ENCODE measurements at places on chromosomes 7 and 10.

DNA sequence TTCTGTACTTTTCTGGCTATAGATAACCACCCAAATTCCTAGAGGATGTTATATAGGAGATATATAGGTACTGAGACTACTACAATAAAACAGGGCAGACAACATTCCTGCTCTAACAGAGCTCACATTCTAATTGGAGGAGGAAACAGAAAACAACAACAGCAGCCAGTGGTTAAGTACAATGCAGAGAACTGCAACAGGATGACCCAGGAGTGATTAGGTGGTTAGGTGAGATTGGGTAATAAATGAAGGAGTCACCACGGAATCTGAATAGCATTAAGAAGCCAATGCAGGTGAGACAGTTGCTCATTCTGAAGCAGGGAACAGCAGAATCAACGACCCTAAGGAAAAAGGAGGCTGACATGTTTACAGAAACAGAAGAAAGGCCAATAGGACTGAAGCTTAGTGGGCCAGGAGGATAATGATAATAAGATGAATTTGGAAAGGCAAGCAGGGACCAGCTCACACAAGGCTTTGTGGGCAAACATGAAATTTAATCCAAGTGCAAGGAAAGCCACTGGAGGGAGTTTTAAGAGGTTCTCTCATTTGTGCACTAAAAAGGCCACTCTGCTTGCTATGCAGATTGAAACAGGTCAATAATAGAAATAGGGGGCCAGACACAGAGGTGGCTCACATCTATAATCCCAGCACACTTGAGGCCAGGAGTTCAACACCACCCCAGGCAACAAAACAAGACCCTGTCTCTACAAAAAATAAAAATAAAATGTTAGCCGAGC, 16.9 kb upstream of the REEP3 start:
- DNase-seq, result no peak

GRCh38 chr7:28862595-28863272, 95.4 kb downstream of the TRIL start:
- DNase-seq, result no peak

DNA sequence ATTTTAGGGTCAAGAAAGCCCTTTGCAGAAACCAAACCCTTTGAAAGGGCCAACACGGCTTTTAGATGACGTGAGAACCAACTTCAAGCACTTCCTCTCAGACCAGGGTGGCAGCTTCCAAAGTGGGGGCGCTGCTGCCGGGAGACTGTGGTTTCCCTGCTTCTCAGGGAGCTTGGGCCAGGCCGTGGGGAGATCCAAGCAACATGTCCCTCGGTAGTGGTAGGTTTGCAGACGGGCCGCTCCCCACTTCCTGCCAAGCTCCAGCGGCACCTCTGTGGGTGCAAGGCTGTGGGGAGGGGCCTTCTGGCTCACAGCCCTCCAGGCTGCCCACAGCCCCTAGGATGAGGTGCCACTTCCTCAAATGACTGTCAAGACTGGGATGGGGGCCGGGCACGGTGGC, 132.4 kb downstream of the FAM53B start:
- DNase-seq, result no peak

DNA sequence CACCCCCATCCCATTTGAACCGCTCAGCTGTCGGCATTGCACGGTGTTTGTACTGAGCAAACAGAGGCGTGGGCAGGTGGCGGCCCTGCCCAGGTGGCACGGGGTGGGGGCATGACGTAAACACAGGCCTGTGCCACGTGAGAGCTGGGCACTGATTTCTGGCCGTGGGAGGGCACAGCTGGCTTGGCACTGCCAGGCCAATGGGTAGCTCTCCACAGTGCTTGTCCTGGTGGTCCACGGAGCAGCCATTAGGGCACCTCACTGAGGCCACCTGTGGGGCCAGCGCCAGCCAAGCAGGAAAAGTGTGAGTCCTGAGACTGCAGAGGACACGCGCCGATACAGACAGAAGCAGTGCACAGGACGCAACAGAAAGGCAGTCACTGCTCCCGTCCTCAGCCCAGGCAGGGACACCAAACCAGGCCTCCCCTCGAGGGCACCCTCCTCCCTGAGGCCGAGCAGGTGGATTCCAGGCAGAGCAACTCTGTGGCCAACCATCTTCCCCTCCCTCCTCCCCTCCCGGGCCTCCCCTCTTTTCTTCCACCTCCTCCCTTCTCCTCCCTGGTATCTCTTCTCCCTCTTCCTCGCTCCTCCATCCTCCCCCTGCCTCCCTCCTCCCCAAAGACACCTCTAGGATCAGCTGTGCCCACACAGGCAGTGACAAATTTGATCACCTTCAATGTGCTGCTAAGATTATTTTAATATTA, 258.7 kb downstream of the ELFN1 start:
- DNase-seq, result no peak

GRCh38 chr10:35503578-35503977, 101.6 kb upstream of the GJD4 start:
- DNase-seq, result peak; percentile 80

DNA sequence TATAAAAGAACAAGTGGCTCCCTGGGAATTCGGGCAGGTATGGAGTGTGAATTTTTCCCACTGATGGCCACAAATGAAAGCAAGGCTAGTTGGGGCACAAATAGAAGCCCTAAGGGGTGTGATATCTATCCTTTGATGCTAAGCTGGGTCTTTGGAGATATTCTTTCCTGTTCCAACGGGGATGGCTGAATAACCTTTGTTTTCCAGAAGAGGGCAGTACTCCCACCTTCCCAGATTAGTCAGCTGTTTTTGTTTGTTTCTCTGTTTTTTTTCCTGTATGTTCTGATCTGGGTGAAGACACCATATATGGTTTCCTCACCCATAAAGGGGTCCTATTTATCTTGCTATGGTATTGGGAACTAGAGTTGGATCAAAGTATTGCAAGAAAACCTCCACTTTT, 947.7 kb upstream of the SORCS1 start:
- DNase-seq, result no peak

DNA sequence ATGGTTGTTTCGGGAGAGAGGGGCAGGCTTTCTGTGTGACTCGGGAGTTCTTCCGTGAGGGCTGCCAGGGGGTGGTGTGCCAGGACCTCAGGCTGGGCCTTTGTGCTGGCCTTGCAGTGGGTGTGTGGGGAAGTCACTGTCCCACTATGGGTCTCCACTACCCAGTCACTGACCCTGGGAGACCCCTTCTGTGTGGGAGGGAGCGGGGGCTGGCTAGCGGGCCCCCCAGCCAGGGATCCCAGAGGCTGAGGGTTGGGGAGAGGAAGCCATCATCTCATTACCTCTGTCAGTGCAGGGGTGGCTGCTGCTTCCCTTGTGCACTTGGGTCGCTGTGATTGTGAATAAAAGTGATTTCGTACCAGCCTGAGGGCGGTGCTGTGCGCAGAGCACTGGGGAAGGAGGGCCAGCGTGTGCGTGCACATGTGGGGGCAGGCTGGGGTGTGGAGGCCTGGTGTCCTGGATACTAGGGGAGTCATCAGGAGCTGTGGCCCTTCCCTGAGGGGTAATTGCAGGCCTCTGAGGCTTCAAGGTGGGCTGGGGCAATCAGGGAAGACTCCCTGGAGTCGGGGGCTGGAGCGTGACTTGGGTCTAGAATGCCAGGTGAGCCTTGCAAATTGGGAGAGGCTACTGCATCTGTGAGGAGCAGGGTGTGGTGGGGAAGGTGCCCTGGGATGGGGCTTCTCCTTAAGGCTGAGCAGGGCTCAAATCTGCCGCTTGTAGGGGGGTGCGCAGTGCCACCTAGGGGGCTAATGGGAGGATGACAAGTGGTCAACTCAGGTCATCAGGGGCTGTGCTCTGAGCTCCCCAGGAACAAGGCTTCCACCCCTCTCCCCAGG, 98.9 kb downstream of the NEURL1 start:
- DNase-seq, result no peak

- no peak for DNase-seq
Observed at GRCh38 chr7:69619635-69620034, 21.4 kb downstream of the AUTS2 start.

- DNase-seq, result no peak
Observed at GRCh38 chr7:1940863-1941262, 270.8 kb downstream of the ELFN1 start.

DNA sequence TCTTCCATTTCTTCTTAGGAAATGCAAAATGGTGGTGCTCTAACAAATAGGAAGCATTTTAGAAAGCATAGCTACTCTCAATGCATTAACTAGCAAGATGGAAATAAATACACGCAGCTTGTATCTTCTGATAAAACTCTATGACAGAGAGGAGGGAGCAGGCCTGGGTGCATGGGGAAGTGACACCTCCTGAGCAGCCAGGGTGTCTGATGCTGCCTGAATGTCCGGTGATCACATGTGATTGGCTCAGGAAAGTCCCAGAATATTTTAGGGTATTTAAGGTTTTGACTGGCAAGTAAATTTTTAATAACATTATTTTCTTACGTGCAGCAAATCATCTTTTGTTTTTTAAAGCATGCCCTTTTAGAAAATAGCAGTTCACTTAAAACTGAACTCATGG, 261.0 kb upstream of the KLF6 start:
- no peak for DNase-seq
